ENCODE measurements at places on chromosomes 16 and 17.

- peak; percentile 67 for DNase-seq
Observed at GRCh38 chr17:41784207-41784744, 2.2 kb downstream of the JUP start.

DNA sequence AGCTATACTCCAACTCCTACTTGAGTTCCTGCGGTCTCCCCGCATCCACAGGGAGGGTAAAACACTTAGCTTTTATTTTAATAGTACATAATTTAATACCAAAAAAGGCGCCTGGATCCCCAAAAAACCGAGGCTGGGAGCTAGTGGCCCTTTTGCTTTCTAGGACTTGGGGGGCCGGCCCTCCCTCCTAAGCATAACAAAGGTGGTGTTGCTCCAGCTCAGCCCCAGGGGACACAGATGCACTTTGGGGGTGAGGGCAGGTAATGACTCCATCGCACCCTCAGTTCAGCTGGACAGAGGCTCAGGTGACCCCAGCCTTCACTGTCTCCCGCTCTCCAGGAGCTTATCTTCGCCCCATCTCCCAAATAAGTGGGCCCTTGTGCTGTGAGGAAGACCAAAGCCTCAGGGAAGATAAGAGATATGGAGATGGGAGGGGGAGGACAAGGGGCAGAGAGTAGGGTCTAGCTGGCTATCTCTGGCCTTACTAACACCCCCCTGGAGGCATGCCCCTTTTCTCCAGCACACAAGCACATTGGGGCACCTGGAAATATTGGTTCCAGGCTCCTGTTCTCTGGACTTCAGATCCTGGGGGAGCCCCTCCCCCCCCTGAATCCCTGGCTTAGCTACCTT, 2.8 kb upstream of the NHERF1 start:
- DNase-seq, result no peak

DNA sequence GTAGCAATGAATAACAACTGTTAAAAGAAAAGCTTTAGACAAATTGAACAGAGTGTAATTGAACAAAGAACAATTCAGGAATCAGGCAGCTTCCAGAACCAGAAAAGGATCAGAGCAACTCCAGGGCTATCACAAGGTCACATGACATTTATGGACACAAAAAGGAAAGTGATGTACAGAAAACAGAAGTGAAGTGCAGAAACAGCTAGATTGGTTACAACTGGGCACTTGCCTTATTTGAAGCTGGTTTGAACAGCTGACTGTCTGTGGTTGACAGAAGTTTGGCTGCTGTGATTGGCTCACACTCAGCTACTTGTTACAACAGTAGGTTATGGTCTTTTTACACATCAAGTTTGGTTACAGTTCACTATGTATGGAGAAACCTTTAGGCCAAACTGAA, 14.8 kb downstream of the EFCAB5 start:
- DNase-seq, result no peak

- no peak for DNase-seq
Observed at GRCh38 chr16:11159282-11159681, 96.7 kb downstream of the SOCS1 start.

DNA sequence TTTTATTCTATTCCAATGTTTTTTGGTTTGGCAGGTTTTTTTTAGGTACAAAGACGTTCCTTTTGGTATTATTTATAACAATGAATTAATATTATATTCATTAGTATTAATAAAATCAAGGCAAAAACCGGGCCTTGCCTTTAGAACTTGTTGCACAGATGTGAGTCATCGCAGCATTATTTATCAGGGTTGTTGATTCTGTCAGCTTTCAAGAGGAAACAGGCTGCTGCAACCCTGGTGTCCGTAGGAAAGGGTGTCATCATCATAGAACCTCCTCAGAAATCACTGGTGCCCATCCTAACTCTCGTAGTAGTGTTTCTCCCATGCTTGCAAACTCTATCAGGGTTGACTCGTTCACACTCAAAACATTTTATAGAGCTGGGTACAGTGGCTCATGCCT, 10.2 kb upstream of the LRRC37B start:
- no peak for DNase-seq

DNA sequence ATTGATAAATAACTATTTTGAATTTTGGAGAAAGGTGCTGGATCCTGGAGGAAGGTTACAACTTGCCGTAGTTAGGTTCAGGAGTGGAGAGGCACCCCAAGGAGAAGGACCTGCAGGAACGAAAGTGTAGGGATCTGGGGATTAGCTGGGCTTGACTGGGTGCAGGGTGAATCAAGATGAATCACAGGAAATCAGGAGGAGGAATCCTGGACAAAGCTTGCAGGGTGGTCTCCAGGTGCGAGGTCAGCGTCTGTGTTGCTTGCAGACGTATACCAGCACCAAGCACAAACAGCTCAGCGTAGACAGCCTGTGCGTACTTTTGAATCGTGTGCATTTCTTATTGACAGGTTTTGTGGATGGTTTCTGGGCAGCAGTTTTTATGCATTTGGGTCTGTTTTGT, 144.3 kb downstream of the MSI2 start:
- no peak for DNase-seq

DNA sequence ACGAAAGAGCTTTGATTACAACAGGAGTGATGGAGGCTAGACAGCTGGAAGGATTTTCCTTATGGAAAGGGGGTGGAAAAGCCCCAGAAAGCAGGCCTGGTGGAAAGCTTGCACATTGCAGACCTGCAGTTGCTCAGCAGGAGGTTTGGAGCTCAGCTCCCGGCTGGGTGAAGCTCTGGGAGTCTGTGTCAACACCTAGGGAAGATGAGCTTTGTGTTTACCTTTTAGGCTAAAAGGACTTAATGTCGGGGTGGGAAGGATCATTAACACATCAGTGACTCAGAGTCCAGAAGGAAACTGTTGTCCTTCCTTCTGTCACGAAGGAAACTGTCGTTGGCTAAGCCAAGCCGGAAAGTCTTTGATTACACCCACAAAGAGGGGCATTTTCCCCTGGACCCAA, 48.2 kb downstream of the RAP1GAP2 start:
- DNase-seq, result no peak

DNA sequence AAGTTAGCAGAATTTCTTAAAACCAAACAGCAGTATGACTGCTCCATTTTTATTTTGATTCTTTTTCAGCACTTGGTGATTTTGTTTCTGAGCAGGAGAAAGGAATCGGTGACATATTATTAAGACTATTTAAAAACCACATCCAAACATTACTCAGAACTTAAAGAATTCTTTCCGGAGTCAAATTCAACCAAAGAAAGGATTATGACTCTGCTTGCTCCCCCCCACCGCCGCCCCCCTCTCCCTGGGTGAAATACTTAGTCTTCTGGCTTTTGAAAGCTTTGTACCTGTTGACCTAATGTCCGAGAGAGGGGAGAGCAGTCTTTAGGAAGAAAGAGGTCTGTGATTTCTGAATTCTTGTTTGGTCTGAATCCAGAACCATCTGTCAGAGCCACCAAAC, 17.9 kb upstream of the COL1A1 start:
- peak; percentile 90 for DNase-seq

GRCh38 chr17:46888727-46889126, 34.2 kb upstream of the GOSR2 start:
- no peak for DNase-seq

DNA sequence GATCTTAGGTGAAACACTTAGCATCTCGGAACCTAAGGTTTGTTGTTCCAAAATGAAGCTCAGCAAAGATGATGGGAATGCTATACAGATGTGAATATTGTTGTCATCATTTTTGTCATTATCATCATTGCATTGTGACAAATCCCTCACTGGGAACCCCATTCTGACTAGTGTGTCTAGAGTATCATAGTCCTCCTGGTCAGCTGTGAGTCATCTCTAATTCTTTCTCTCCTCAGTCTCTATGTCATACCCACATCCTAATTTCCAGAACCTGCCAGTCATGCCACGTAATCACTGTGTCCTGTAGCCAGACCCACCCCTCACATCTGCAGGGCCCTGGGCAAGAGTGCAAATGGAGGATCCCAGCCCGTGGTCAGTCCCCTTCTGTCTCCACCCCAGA, 60.5 kb upstream of the CLEC3A start:
- DNase-seq, result peak; percentile 35

- no peak for DNase-seq
Observed at GRCh38 chr16:67953641-67954375, 9.9 kb upstream of the LCAT start.

GRCh38 chr16:56658327-56658875, 642 bp downstream of the MT1F start:
- no peak for DNase-seq

DNA sequence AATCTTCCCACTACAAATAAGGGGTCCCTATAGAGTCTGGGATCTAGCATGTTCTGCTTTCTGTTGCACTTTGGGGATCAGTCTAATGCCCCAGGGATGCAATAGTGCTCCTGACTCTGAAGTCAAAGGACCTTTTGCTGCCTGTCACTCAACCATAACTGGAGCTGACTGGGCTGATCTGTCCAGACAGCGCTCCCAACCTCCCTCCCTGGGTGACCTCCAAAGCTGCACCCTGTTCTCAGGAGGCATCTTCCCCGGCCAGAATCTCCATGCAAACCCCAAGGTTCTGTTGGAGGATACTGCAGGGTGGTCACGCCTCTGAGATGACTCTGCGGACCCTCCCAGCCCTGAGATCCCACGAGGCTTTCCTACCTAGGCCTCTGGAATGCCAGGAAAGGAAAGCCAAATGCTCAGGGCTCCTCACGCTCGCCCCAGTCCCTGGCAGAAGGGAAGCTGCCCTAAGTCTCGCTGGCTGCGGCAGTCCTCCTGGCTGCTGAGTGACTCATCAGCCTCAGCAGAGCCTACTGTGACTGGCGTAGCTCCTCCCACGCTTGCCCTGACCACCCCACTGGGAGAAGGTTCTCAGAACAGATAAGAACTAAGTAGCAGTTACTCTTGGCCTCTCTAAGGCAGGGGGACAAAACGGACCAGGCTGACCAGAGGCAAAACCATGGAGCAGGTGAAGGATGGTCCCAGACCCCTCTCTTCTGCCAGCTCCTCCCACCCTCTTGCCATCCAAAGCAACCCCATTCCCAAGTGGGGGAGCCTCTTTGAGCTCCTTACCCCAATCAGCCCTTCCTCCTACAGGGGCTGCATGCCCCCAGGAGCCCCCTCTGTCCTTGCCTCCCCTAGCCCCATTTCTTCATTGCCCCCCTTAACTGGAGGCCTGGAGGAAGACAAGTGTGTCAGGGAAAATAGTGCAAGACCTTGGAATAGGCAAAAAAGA, 124.1 kb upstream of the TNRC6C start:
- DNase-seq, result peak; percentile 86

DNA sequence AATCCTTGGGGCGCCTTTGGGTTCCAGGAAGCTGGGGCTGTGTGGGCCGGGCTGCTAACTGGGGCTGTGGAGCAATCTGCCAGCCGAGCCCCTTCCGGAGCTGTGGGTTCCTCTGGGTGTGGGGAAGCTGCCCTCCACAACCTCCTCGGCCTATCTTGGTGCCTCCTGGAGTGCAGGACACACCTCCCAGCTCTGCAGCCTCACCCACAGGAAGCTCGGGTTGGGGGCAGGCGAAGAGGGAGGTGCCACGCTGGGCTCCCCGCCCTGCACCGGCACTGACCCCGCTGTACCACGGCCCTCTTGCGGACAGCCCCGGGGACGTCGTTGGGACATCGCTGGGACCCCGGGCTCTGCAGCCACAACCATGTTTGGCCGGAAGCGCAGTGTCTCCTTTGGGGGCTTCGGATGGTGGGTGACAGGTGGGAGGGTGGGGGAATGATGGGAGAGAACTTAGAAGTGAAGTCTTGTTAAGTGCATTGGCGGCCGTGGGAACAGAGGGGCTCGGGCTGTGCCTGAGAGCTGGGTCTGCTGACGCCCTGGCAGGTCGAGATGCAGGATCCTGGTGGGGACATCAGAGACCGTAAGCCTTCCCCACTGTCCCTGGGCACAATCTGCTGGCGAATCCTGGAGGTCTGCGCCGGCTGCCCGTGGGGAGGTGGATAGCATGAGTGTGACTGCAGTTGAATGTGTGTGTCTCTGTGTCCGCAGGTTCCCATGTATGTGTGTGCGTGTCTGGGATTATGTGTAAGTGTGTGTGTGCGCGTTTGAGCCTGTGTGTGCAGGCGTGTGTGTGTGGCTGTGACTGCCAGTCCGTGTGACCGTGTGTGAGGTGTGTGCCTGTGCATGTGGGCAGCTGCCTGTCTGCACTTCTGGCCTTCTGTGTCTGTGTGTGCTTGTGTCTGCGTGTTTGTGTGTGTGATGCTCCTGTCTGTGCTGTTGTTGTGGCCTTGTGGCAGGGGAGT, at the start of gene RAP1GAP2:
TSS of gene RAP1GAP2 (plus strand) at position 275 of the 962 bp plus-strand sequence. CDS start at position 365, 90 bp downstream.
- no peak for DNase-seq

DNA sequence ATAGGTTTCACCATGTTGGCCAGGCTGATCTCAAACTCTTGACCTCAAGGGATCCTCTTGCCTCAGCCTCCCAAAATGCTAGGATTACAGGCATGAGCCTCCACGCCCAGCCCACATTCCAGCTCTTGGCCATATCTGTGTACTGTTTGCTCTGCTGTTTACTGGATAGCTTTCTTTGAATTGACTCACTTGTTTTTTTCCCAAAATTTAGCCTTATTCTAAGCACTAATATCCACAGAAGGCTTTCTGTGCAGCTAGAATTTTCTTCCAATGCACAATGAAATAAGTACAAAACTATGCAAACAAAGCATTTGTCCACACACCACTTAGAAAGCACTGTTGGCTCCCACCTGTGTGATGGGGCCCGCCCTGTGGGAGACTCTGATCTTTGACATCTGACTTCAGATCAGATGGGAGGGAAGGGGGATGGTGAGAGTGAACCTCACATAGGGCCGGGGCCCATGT, 72.2 kb downstream of the CLEC16A start:
- no peak for DNase-seq

- peak; percentile 21 for DNase-seq
Observed at GRCh38 chr17:19370493-19370960, 7.8 kb upstream of the MAPK7 start.

- DNase-seq, result peak; percentile 25
Observed at GRCh38 chr16:5633845-5634440, 536.3 kb upstream of the EEF2KMT start.

GRCh38 chr16:468068-468821, 42.8 kb downstream of the RAB11FIP3 start:
- DNase-seq, result no peak

GRCh38 chr16:85648805-85649204, 35.7 kb downstream of the GSE1 start:
- DNase-seq, result no peak

DNA sequence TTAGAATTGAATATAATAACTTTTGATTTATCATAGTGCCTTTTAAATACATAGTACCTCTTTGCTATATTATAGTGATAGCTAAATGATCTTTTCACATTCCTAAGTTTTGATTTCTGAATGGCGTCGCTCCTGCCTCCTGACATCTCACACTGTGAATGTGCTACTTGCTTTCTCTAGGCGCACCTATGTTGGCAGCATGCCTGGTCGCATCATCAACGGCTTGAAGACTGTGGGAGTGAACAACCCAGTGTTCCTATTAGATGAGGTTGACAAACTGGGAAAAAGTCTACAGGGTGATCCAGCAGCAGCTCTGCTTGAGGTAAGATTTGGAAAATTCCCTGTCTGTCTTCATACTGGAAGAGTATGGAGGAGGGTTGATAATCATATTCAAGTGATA, 29.8 kb upstream of the ABCC11 start:
- DNase-seq, result no peak

DNA sequence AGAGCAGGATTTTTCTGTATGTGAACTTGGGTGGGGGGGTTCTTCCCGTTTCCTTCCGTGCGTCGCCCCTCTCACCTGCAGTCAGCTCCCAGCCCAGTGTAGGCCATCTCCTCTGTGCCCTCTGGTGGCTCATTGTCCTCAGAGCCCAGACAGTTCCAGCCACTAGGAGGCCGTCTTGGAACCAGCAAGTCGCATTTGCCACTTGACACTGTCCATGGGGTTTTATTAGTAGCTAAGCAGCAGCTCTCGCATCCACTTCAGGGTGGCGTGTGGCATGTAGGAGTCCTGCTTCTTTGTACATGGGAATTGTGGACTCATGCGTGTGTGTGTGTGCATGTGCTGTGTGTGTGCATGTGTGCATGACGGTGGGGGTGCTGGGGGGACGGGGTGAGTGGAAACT, 74.0 kb downstream of the SEC14L1 start:
- peak; percentile 34 for DNase-seq

All from fibroblast of mammary gland (primary cell).